ENCODE measurements at places on chromosomes 2 and 18.
A peak's percentile ranks its signal among the peaks of the same experiment; 100 is the strongest.

DNA sequence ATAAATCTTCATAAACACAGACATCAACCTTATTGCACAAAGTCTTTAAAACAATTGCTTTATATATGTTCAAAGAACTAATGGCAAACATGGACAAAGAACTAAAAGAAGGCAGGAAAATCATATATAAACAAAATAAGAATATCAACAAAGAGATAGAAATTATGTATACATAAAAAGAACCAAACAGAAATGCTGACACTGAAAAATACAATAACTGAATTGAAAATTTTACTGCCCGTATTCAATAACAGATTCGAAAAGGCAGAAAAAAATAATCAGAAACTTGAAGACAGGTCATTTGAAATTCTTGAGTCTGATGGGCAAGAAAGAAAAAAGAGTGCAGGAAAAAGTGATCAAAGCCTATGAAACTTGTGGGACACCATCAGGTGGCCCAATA lies 22.0 kb upstream of the TFCP2L1 start:
- DNase-seq, result no peak

DNA sequence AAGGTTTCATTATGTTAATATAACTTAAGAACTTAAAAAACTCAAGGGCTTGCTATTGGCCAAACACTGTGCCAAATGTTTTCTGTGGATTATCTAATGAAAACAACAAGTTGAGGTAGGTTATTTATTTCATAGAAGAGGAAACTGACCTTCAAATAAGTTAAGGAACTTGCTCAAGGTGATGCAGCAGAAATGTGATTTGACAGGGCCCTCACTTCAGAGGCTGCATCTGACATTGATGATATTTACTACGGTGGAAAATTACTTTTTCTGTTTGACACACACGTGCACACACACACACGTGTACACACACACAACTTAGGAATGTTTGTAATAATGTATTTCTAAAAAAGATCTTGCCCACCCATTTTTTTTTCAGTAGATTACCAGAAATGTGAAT lies 137.2 kb upstream of the CXCR4 start:
- no peak for DNase-seq

DNA sequence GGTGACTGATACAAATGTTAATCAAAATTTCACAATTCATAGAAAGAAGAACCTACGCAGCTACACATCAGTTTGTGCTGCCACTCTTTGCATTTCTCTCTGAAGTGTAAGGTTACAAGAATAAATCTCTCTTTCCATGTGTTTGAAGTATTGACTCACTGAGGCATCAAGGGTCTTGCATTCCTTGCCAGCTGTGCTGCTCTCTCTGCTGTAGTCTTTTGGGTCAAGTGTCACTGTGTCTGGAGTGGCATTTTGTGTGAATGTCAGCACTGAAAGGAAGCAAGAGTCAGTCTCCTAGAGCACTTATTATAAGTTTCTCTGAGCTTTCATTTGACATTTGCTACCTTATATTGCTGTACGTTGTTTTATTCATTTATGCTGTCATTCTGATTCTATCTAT lies 1696.1 kb upstream of the LRRTM1 start:
- no peak for DNase-seq

DNA sequence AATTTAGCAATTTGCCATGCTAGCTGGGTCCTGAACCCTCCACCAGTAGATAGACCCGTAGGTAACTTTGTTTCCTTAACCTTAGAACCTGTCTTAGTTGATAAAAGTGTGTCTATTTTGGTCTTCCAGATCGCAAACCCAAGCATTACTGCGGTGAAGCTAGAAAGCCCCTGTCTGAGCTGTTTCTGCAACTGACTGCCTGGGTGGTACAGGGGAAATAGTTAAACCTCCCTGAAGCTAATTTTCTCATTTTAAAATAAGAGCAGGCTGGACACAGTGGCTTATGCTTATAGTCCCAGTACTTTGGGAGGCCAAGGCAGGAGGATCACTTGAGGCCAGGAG lies 101.7 kb upstream of the MSH2 start:
- DNase-seq, result no peak

- DNase-seq, result peak; percentile 39
These were observed 383.1 kb downstream of the GALR1 start for GRCh38 chr18:77632758-77633157.

DNA sequence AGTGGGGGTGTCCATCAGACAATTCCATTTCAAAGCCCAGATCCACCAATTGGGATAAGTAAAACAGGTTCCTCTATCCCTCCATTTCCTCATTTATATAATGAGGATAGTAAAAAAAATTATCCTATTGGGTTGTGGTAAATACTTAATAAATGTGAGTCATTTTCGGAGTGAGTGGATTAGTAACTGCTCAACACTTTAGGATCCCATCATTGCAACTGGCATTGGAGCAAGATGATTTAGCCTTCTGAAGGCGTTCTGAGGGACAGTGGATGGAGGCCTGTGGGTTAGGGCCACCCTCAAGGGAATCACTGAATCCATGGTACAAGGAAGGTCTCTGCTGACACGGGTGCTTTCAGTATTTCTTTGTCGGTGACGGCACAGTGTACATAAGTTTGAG lies 108.6 kb upstream of the FZD7 start:
- no peak for DNase-seq

DNA sequence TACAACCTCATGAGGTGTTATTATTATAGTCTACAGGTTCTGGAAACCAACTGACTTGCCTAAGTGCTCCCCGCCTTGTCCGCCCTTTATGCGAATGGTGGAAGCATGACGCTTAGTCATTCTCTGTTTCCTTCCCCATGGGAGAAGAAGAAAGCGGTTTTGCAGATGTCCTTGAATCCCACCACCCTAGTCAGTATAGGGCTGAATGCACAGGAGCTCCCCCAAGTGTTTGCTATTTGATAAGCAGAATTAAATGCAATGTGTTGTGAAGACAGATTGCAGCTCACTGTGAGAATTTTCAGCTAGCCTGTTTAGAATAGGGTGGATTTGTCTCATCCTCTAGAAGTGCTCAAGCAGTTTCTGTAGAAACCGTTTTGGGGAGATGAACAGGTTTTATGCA lies 652.0 kb downstream of the DCC start:
- no peak for DNase-seq

DNA sequence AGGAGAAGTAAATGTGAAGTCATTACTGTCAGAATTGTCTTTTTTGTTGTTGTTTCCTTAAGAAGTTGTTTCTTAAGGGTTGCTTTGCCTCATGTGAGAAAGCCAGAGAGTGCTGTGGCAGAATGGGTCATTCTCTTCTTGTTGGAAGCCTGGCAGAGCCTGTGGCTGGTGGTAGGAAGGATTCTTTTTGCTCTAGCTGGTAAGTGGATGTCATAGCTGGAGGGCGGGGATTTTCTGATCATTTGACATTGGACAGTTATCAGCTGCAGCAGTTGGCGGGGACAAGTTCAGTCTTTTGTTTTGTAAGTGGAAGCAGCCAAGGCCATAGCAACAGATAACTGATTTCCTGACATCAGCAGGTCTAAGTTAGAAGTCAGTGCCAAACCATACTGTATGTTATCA lies 5.5 kb upstream of the RMDN2 start:
- DNase-seq, result no peak

- DNase-seq, result no peak
These were observed 130.0 kb downstream of the MBD2 start for GRCh38 chr18:54094474-54094873.

DNA sequence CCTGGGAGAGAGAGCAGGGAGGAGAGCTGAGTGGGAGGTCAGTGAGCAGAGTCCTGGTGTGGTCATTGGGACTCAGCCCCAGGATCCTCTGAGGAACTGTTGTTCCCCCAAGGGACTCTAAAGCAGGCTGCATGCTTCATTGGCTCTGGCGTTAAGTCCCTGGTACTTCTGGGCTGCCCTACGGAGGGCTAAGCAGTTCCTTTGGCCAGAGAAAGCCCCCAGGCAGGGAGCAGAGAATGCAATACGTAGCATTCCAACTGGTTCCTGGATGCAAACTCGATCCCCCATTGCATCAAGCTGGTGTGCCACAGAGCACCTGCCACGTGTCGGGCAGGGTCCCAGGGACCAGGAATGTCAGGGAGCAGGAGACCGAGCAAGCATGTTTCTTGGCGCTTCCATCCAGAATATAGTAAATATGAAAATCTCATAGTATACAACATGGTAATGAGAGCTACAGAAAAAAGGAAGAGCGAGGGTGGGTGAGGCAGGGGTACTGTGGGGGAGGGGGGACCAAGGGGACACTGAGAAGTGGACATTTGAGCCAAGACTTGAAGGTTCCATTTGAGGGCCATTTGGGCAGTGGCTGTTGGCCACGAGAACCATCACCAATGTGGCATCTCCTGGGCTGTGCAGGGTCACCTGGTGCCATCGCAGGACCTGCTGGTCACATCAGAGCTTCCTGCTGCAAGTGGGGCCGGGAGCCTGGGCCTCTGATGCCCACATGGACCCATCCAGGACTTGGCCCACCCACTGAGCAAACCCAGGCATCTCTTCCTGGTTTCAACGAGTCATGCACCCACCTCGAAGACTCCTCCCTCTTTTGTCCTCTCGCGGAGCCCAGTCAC lies 160.4 kb downstream of the ASB1 start:
- no peak for DNase-seq

- no peak for DNase-seq
These were observed 168.1 kb downstream of the AFF3 start for GRCh38 chr2:99974275-99974674.

- peak; percentile 10 for DNase-seq
These were observed 448.5 kb downstream of the ZEB2 start for GRCh38 chr2:144071461-144071860.

DNA sequence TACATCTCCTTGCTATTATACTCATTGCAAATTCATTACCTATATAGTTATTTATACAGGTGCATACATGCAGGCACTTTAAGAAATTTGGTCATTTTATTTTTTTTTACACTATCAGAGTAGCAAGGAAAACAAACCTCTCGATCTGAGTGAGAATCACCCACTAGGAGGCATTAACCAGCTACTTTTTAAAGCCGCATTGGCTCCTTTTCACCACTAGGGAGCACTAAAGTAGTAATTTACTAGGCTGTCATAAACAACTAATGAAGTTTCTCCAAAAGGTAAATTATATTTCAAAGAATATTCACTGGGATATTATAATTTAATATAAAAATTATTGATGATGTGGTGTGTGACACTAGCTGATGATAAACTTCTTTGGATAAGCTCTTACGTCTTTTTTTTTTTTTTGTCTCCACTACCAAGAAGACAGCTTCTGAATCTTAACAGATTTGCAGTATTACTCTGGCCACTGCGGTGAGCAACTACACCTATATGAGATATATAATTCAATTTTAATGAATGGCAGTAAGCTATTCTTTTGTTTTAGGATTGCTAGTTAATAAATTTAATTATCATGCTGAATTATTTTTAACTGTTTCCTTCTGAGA lies 101.9 kb downstream of the NOL4 start:
- DNase-seq, result peak; percentile 73

- no peak for DNase-seq
These were observed 39.7 kb downstream of the RHOB start for GRCh38 chr2:20486571-20486970.

DNA sequence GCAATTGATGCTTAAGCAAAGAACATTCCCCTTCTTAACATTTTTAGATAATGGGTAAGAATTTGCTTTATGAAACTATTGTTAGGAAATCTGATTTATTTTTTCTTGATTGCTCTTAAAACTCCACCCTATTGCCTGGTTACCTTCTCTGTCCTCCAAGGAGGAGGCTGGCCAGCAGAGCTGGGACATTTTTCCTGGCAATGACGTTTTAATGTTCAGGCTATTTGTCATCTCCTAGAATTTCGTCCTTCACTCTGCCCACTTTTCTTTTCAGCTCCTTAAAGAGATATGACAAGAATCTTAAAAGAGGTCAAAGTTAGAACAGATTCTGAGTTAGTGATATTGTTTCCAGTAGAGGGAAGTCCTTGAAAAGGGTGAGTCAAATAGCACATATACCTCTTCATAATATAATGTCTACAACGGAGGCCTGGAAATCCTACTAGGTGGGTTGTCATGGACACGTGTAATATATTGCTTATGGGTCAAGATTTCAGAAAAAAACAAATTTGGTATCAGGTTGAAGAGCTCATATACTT lies 141.0 kb downstream of the CMPK2 start:
- DNase-seq, result no peak

GRCh38 chr18:42261731-42262130 lies 306.7 kb downstream of the PIK3C3 start:
- no peak for DNase-seq

- DNase-seq, result no peak
These were observed 58.4 kb upstream of the GALR1 start for GRCh38 chr18:77191071-77191751.

DNA sequence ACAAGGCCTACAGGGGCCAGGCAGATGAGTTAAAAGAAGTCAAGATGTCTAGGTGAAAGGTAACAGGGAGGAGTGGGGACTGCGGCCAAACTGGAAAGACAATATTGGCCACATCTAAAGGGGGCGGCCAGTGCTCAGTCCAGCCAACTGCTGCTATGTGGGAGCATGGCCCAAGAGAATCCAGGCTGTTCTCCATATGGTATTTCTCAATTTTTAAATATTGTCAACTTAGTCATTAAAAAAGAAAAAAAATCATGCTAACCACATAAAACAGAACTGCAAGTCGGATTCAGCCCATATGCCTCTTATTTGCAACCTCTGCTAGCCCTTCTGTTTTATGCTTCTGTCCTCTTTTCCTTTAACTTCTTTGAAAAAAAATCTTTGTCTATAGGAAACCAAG lies 14.8 kb downstream of the TRABD2A start:
- DNase-seq, result no peak

GRCh38 chr2:134075204-134075603 lies 178.7 kb upstream of the MGAT5 start:
- DNase-seq, result no peak

GRCh38 chr2:35932276-35932963 lies 423.2 kb upstream of the CRIM1 start:
- DNase-seq, result no peak

- no peak for DNase-seq
These were observed 67.9 kb downstream of the SLC9A4 start for GRCh38 chr2:102540882-102541281.

GRCh38 chr2:17470855-17471641 lies 47.2 kb downstream of the RAD51AP2 start:
- DNase-seq, result no peak

Data from pons (tissue), 1 donor.